ENCODE measurements at places on chromosomes 7 and 10. TPM values are rescaled to one million over a fixed set of nuclear protein-coding genes. Genes with fewer than 3 reads are reported as not detected.

The NUDT13 gene
- total RNA-seq = 0.81 TPM

The ADAP1 gene
- total RNA-seq = 87.7 TPM

The ALOX5 gene
- total RNA-seq = 3.1 TPM

The OR9A2 gene
- total RNA-seq = not detected

The RHOBTB1 gene
- not detected for total RNA-seq

The OPN4 gene
- not detected for total RNA-seq

The CALML3 gene
- not detected for total RNA-seq

The GLI3 gene
- total RNA-seq = not detected

The TMEM236 gene
- 0.05 TPM for total RNA-seq

The SEMA3E gene
- total RNA-seq = not detected

The BTBD16 gene
- total RNA-seq = not detected

The OPALIN gene
- not detected for total RNA-seq

The FFAR4 gene
- total RNA-seq = not detected

The PTPN20 gene
- total RNA-seq = not detected

The VAX1 gene
- total RNA-seq = not detected

The CEP55 gene
- 53.0 TPM for total RNA-seq

The ABCB4 gene
- not detected for total RNA-seq

The STK31 gene
- 0.27 TPM for total RNA-seq

- no peaks in the 10 kb centered on the region for H3K36me3 ChIP-seq
- peaks cover 76% of the 10 kb centered on the region for H3K27me3 ChIP-seq
- H3K27ac ChIP-seq = no peak within 1 kb of the TSS
- H3K4me1 ChIP-seq = no peaks in the 10 kb centered on the region
- peak within 1 kb of the TSS; percentile 83 for H3K4me3 ChIP-seq
- no peak for DNase-seq
Observed at GRCh38 chr7:143362131-143363015, at the start of gene FAM131B. Gene FAM131B, minus strand, starts transcription at chr7:143362713. Its CDS starts 110 bp downstream, at chr7:143362603.

DNA sequence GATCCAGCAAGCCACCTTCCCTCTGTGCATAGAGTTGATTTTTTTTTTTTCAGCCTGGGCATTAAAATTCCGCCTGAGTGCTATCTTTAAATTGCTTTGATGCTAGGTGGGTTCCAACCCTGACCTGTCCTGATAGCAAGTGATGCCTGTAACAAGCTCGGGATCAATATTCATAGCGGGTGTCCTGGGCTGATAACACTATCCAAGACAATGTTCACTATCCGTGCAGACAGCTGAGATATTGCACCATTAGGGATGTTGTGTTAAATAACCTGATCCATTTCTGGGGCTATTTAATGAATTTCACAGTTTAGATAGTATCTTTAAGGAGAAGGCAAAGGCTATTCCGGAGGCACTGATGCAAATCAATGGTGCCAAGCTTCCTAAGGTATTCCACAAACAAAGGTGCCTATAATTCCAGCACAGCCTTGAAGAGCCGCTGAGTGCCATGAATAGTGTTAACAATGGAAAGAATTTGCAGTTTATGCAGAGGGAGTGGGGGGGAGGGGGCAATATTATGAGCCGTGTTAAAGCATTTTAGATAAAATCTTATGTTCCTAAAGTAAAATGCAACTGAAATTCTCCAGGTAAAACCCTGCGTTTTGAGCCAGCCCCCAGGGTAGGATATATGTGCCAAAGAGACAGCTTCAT lies 4.2 kb upstream of the NKX1-2 start:
- no peak overlapping the region for H3K4me3 ChIP-seq
- H3K27me3 ChIP-seq = peaks cover 77% of the 10 kb centered on the region
- no peaks in the 10 kb centered on the region for H3K36me3 ChIP-seq
- H3K4me1 ChIP-seq = no peaks in the 10 kb centered on the region
- H3K27ac ChIP-seq = no peak overlapping the region

DNA sequence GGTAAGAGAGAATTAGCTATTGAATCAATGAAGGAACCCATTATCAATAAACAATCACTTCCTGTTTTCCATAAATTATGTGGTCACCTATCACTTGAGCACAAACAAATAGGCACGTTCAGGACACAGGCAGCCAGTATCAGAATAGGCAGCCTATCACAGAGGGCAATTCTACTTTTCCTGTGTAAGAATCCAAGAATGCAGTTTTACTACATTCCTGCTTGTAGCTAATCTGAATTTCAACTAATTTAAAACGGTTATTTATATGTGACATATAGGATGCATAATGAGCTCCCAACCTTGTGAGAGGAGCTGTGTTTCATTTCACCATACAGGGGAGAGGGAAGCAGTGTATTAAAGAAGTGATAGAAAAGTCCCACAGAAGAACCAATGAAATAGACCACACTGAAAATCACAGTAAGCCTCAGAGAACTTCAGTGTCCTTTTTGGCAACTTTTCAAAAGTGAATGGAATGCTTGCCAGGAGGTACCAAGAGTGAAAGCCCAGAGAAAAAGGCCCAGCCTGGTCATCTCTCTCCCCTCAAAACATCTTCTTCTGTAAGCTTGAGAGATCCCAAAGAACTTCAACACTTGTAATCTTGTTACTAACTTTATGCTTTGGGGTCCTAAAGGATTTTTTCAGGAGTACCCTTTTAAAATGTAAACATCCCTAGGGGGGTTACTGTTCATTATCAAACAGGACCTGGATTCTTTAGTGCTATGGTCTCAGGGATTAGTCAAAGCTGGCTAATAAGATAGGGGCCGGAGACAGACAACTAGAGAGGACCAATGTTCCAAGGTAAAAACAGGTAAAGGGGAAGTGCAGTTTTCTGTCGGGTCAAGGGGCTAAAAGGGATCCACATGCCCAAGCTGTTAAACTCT lies 1.3 kb downstream of the IMMP2L start:
- no peaks in the 10 kb centered on the region for H3K27me3 ChIP-seq
- DNase-seq = no peak
- peaks cover 21% of the 10 kb centered on the region for H3K36me3 ChIP-seq
- peak overlapping the region; percentile 82 for H3K27ac ChIP-seq

DNA sequence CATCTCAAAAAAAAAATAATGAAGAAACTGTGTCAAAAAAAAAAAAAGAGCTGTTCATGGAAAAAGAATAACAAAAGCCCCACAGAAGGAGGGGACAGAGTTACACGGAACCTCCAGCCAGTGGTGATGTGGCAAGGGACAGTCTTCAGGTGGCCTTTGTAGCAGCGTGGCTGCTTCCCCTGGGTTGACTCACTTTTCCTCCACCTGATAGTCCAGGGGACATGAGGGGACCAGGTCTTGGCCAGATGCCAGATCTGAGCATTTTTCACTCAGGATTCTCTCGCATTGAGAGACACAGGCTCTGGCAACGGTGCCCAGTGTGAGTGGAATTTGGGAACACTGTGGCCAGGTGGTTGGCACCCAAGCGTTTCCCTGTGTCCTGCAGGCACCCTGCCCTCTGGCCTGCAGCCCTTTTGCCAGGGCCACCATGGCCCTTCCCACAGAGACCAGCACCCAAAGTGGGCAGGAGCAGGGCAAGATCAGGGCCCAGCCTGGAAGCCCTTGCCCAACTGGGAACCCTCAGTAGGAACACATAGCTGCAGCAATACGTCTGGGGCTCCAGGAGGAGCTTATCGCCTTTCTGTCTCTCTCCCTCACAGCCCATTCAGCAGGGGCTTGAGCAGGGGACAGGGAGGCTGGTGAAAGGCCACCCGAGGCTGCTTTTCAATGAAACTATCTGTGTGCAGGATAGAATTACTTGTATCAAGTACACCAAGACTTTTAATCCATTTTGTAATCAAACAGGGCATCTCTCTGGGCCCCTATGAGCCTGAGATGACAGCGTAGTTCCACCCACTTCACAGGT lies 159.1 kb downstream of the UBE2H start:
- no peak overlapping the region for H3K4me3 ChIP-seq
- H3K4me1 ChIP-seq = no peaks in the 10 kb centered on the region
- no peak overlapping the region for H3K27ac ChIP-seq
- no peaks in the 10 kb centered on the region for H3K36me3 ChIP-seq
- no peak for DNase-seq

GRCh38 chr10:7407368-7408290 lies 3.2 kb downstream of the SFMBT2 start:
- H3K27ac ChIP-seq = peak overlapping the region; percentile 79
- H3K4me3 ChIP-seq = peak overlapping the region; percentile 96
- DNase-seq = peak; percentile 25
- peaks cover 11% of the 10 kb centered on the region for H3K27me3 ChIP-seq
- peaks cover 26% of the 10 kb centered on the region for H3K36me3 ChIP-seq
- peaks cover 53% of the 10 kb centered on the region for H3K4me1 ChIP-seq

DNA sequence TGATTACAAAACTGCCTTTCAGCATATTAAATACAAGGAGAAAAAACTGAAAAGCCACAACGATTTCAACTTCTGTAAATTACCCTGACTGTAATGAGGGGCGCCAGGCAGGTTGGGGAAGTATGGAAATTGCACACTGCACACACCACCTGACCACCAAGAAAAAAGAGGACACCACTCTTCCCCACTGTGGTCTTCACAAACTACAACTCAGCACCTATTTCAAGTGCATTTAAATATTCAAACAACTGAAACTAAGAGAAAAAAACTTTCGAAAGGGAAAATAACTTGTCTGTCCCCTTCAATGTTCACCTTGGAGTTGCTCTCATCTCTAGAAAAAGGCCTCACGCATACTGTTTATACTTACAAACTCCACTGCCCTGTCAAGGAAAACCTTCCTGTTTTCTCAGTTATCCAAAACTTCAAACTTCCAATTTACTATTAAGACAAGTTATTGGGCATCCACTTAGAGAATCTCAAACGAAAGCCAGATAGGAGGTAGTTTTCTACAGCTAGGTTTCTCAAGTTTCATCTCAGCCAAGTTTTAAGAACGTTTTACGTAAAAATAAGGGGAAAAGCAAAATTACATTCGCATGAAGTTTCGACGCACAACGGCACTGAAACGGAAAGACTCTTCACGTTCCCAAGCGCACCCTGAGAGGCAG lies 1.4 kb downstream of the LARP4B start:
- H3K36me3 ChIP-seq = peaks cover 16% of the 10 kb centered on the region
- H3K4me3 ChIP-seq = peak overlapping the region; percentile 99

GRCh38 chr7:36884351-36884750 lies 160.1 kb upstream of the AOAH start:
- no peak overlapping the region for H3K4me3 ChIP-seq
- H3K36me3 ChIP-seq = peaks cover 56% of the 10 kb centered on the region
- no peaks in the 10 kb centered on the region for H3K27me3 ChIP-seq
- no peak for DNase-seq
- no peak overlapping the region for H3K27ac ChIP-seq
- peaks cover 33% of the 10 kb centered on the region for H3K4me1 ChIP-seq

- H3K4me1 ChIP-seq = peaks cover 20% of the 10 kb centered on the region
- no peaks in the 10 kb centered on the region for H3K36me3 ChIP-seq
- no peak overlapping the region for H3K4me3 ChIP-seq
- peaks cover 43% of the 10 kb centered on the region for H3K27me3 ChIP-seq
- no peak for DNase-seq
- no peak overlapping the region for H3K27ac ChIP-seq
Observed at GRCh38 chr7:45924283-45924682, 3.2 kb upstream of the IGFBP3 start.

DNA sequence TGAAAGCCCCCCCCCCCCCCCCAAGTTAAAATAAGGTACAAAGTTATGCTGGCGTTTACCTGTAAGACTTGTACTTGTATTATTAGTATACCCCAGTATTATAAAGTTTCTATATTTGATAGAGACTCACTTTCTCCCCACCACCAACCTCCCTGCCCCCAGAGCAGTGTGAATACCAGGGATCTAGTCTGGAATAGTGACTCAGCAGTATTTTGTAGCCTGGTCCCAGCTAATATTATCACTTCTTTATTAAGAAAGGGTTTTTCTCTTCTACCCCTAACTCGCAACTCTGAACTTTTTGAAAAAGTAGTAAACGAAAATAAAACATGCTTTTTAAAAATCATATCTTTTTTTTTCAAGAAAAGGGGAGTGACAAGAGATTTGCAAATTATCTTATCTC lies 26.7 kb downstream of the GLI3 start:
- no peak overlapping the region for H3K4me3 ChIP-seq
- H3K27me3 ChIP-seq = no peaks in the 10 kb centered on the region
- no peaks in the 10 kb centered on the region for H3K36me3 ChIP-seq

- H3K4me1 ChIP-seq = no peaks in the 10 kb centered on the region
- no peak for DNase-seq
- no peak overlapping the region for H3K4me3 ChIP-seq
- H3K27me3 ChIP-seq = peaks cover 7% of the 10 kb centered on the region
- no peak overlapping the region for H3K27ac ChIP-seq
Observed at GRCh38 chr10:125707541-125708468, 11.7 kb upstream of the EDRF1 start.

DNA sequence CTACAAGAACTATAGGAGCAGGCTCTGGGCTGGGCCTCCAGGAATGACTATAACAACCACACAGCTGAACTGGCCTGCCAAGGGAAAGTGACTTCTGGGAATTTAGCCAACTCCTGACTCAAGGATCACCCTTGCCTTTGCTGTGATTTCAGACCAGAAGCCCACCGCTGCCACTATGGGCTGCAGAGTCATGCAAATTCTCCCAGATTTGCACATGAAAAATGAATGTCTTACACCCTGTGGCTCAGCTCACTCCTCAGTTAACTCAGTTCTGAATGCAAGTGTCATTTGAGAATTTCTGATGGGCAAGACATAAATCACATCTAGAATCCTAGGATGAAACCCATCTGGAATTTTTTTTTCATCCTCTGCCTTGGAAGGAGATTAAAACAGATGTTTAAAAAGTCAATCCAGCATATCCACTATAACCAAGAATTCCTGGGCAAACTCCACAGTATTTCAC lies 186.5 kb upstream of the BET1 start:
- H3K27me3 ChIP-seq = no peaks in the 10 kb centered on the region
- DNase-seq = no peak
- H3K4me1 ChIP-seq = no peaks in the 10 kb centered on the region
- no peak overlapping the region for H3K4me3 ChIP-seq

- H3K27me3 ChIP-seq = peaks cover 18% of the 10 kb centered on the region
- H3K4me3 ChIP-seq = no peak overlapping the region
- no peaks in the 10 kb centered on the region for H3K36me3 ChIP-seq
- no peak for DNase-seq
Observed at GRCh38 chr7:26879671-26880070, 15.3 kb upstream of the SKAP2 start.

DNA sequence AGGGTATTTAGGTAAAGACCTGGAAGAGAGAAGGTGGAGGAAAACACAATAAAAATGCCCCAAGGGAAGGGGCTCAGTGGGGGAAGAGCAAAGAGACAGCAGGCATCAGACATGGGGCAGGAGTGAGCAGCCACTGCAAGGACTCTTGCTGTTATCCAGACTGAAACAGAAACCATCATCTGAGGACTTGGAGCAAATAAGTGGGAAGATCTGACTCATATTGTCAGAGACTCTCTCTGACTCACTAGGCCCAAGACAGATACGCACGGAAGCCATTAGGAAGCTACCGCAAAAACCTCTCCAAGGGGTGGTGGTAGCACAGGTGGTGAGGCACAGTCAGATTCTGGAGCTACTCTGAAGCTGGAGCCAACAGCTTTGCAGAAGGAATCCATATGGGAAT lies 110.7 kb downstream of the RNF32 start:
- H3K36me3 ChIP-seq = peaks cover 13% of the 10 kb centered on the region
- peaks cover 16% of the 10 kb centered on the region for H3K4me1 ChIP-seq
- peak; percentile 44 for DNase-seq
- H3K27ac ChIP-seq = no peak overlapping the region
- H3K4me3 ChIP-seq = peak overlapping the region; percentile 16

DNA sequence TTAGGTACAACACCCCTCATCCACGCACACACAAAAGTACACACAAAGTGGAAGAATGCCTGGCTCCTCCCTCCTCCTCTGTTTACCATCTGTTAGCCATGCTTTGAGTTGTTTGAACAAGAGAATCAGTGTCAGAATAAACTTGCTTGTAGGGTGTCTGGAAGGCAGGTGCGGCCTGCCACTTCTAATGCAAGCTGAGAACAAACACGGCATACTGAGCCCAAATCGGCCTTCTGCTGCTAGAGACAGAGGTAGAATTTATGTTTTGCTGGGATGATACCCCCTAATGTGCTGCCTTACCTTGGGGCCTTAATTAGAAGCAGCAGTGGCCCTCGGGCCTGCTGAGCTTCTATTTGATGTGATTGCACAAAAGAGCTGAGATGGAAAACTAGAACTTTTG lies 24.9 kb upstream of the FAM180A start:
- H3K4me3 ChIP-seq = no peak overlapping the region
- no peak overlapping the region for H3K27ac ChIP-seq
- DNase-seq = no peak
